ENCODE measurements at places on chromosomes 1 and 21.

- no peak for DNase-seq
These were observed 105.1 kb downstream of the RAVER2 start for GRCh38 chr1:64849942-64850341.

DNA sequence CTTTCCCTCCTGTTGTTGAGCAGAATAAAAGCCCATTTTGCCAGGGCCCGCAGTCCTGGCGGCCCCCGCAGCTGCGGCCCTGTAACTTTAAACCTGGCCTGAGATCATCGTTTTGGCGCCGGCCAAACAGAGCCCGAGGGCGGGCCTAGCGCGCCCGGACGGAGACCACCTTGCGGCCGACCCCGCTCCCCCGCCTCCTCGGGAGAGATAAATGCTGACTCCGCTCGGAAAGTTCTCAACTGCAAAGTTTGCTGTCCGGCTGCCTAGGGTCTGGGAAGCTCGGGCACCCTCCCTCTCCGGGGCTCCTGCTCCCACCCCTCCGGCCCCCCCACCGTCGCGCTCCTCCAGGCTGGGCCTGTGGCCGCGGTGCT lies at the start of gene PDPN:
TSS of gene PDPN (plus strand) at position 238 of the 371 bp plus-strand sequence. CDS start 202 bp downstream, outside the sequence.
- no peak for DNase-seq

DNA sequence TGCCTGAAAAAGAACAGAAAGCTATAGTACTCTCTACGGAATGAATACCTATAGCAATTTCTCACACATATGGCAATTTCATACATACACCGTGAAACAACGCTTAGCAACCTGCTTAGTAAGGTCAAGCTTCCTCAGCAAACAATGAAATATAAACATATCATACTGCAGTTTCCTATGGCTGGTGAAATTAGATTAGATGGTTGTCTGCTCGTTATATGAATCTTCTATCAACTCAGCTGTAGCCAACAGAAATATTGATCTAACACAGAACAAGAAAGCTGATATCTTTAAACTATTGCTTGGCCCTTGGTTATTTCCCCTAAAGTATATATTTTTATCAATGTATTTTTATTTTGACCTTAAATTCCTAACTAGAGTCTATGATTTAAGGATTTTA lies 187.8 kb downstream of the SLC44A5 start:
- no peak for DNase-seq

DNA sequence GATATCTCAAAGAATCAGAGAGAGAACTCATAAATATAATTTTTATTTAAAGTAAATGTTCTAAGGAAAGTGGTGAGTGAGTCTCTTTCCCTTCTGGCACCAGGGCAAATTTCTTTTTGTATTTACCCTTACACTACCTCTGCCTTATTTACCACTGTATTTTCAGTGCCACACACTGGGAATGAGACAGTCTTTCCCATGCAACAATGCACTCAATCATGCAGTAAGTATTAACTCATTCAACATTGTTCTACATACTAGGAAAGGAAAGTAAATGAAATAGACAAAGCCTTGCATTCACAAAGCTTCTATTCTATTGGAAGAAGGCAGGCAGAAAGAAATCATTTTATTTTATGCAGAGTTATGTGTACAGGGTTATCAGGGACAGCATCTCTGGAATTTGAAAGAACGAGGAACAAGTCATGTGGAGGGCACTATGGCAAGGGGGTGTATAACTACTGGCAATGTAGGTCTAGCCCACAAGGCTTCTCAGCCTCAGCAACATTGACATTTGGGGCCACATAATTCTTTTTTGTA lies 129.8 kb upstream of the PRDX6 start:
- no peak for DNase-seq

- no peak for DNase-seq
These were observed 341.8 kb downstream of the RYR2 start for GRCh38 chr1:237383791-237384190.

GRCh38 chr1:44418022-44418673 lies 13.1 kb downstream of the RNF220 start:
- DNase-seq, result no peak

DNA sequence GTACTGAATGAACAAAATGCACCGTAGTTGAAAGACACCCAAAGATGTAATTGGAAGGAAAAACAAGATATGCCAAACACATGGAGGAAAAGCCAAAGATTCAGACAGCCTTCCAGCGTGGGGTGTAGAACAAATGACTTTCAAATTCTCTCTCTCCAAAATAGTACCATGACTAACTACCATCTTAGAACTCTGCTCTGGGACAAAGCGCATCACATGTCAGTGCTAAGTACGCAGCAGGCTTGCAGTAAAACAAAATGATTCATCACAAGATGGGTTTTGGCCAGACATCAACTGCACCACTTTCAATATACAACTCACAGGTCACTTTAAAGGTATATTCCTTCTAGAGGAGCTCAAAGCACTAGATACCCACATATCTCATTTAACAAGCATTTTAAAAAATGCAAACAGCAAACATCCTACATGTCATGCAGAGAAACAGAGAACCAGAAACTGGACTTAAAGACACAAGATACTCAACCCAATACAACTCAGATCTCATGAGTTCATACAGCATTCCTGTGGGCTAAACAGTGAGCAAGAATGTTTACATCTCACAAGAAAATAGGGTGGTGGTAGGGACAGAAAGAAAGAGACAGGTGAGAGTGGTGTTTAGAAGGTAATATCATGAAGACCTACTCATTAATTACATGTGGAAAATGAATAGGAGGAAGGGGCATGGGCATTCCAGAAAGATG lies 75.7 kb downstream of the BCAR3 start:
- DNase-seq, result no peak

GRCh38 chr1:246364415-246364941 lies 142.6 kb downstream of the SMYD3 start:
- DNase-seq, result no peak

- no peak for DNase-seq
These were observed 168.6 kb downstream of the GIPC2 start for GRCh38 chr1:78214334-78214733.

DNA sequence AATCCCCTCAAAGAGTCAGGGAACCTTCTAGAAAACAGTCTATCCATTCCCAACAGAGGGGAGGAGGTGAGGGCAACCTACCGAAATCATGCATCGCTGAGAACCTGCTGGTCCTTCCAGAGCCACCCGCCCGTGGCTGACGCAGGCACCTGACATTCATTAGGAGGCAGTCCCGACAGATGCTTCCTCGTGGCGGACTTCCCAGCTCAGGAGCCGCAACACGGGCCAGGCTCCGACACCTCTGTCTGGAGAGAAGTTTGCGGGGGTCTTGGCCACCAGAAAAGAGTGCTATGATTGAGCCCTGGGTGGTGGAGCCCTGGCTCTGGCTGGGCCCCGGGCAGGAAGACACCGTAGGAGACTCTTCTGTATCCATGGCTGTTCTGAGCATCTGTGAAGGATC lies 86.4 kb upstream of the ARHGEF16 start:
- no peak for DNase-seq

GRCh38 chr1:222886194-222886854 lies 71.5 kb downstream of the DISP1 start:
- no peak for DNase-seq

DNA sequence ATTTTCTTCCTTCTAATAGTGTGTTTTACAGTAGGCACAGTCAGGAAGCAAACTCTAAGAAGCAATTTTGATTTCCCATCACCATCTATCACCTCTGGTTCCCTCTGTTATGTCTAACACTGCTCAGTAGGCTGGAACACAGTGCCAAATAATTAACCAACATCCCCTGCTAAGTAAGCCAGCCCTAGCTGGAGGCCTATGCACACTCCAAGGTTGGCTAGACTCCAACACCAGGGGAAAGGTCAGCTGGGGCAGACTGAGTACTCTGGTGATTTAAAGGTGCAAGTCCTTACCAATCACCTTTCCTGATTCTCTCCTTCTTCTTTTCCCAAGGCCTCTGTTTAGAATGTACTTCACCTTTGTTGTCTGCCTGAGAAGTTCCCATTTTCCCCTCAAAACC lies 46.5 kb upstream of the BEND5 start:
- no peak for DNase-seq

- DNase-seq, result no peak
These were observed 198.1 kb upstream of the USP24 start for GRCh38 chr1:55413286-55413685.

DNA sequence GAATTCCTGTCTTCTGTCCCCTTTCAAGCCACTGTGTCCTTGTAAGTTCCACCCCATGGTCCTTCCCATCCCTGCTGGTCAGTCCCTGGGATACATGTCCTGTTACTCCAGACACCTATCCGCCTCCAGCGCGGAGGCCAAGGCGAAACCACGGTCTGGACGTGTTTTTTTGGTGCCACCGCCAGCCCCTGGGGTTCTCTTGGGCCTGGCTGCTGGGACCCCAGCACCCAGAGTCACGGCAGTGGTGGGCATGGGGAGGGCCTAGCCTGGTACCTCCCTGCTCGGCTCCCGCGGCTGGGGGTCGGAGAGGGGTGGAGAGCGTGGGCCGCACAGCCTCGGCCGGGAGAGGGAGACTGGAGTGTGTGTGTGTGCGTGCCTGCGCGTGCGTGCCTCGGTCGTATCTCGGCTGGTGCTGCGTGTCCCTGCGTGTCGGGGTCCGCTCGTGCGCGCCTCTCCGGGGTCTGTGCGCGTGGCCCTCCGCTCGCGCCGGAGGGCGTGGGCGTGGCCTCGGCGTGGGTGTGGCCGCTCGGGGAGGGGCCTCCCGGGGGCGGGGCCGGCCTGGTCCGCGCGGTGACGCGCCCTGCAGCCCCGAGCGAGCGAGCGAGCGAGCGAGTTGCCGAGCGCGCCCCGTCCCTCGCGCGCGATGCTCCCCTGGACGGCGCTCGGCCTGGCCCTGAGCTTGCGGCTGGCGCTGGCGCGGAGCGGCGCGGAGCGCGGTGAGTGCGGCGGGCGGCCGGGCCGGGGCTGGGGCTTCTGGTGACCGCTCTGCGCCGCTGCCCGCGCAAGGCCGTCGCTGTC lies at the start of gene VWA1:
TSS of gene VWA1 (plus strand) at position 585 of the 798 bp plus-strand sequence. CDS start at position 644, 59 bp downstream.
- peak; percentile 65 for DNase-seq
